Renal cortical epithelial cell (primary cell): ENCODE measurements at places on chromosomes 16 and 17. TPM values are rescaled to one million over a fixed set of nuclear protein-coding genes. Genes with fewer than 3 reads are reported as not detected.

The PLXDC1 gene
- not detected in 2 replicates for total RNA-seq

The SRCIN1 gene
- total RNA-seq: 0.17 and 0.25 TPM in 2 replicates

- no peak for DNase-seq
Measured at GRCh38 chr17:30148376-30148775, 31.8 kb downstream of the NSRP1 start.

GRCh38 chr16:86303787-86304678 is 206.3 kb upstream of the FOXF1 start:
- no peak for DNase-seq

- DNase-seq: no peak
Measured at GRCh38 chr17:50877838-50878237, 11.7 kb upstream of the TOB1 start.

The ARHGDIG gene
- not detected in 2 replicates for total RNA-seq

GRCh38 chr17:15431766-15432165 is 35.7 kb downstream of the CDRT4 start:
- DNase-seq: no peak

DNA sequence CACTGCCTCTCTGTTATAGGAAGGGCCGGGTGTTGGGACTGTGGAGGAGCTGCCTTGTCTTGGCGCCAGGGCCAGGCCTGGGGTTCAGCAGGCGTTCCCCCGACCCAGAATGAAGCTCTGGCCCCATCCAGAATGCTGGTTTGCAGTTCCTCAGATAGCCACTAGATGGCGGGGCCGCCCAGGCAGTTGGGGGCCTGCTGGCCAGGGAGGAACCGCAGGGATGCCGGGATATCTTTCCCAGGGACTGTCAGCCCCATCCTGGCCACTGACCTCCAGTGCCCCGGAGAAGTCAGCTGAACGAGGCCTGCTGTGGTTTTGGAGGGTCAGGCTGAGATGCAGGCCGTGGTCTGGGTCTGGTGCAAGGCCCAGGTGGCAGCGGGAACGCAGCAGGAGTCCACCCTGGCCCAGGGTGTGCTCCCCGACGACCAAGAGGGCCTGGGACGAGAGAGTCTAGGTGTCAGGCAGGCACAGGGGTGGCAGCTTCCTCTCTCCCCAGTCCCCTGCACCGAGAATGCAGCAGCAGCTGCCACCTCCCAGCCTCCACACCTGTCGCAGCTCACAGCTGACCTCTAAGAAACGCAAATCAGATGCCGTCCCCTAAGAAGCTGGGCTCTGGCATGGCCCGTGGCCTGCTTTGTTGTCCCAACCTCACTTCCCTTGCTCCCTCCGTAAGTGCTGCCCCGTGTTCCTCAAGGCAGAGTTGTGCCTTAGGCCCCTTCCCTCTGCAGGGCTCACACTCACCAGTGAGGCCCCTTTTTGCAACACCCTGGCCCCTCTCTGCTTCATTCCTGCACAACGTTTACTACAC is 51.2 kb downstream of the RMI2 start:
- DNase-seq: peak; percentile 19

DNA sequence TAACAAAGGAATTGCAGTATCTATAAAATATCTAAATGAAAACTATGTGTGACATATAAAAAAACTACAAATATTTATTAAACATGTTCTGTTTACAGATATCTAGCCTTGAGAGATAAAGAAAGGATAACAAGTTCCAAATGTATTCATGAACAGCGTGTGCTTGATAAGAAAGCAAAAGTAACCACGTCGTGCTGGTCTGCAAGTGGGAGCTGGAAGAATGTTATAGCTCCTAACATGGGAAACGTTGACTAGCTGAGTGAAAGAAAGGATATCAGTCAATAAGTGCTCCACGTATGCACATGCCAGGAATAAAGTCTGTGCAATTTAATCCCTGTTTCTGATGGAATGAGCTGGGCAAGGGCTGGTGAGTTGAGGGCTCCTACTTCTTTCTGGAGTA is 71.2 kb upstream of the CDYL2 start:
- no peak for DNase-seq

DNA sequence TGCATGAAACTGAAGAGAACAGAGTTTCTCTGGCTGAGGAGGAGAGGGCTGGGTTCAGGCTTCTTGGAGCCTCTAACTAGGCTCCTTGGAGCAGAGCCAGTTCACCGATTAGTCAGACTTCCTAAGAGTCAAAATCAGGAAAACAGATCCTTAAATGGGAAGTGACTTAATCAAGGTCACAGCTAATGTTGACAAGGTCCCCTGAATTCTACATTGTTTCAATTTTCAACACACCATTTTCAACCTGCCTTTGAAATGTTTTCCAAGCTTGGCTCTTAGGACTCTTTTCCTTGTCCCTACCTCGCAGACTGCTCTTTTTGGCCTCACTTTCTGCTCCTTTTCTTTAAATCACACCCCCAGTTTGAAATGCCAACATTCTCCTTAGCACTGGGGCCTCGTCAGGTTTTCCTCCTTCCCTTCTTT is 16.3 kb downstream of the MYL4 start:
- peak; percentile 99 for DNase-seq

- DNase-seq: no peak
Measured at GRCh38 chr16:2749476-2749875, 3.0 kb upstream of the SRRM2 start.

The NATD1 gene
- 2.1 and 13.4 TPM in 2 replicates for total RNA-seq

The CCL8 gene
- total RNA-seq: not detected in 2 replicates

The ENPP7 gene
- total RNA-seq: not detected in 2 replicates

The PRR35 gene
- 0.05 TPM in 1 of 2 replicates, not detected in the other for total RNA-seq

The SLC7A5 gene
- total RNA-seq: 16.1 and 20.9 TPM in 2 replicates

The KRTAP4-9 gene
- total RNA-seq: not detected in 2 replicates

- DNase-seq: no peak
Measured at GRCh38 chr17:57490890-57491289, 234.6 kb downstream of the MSI2 start.

- DNase-seq: no peak
Measured at GRCh38 chr16:64162613-64163375, 959.1 kb downstream of the CDH11 start.

GRCh38 chr17:51491416-51491815 is 231.1 kb downstream of the UTP18 start:
- DNase-seq: no peak

- peak; percentile 11 for DNase-seq
Measured at GRCh38 chr16:81127051-81127450, 30.9 kb upstream of the GCSH start.

The FA2H gene
- total RNA-seq: 0.20 and 1.7 TPM in 2 replicates

DNA sequence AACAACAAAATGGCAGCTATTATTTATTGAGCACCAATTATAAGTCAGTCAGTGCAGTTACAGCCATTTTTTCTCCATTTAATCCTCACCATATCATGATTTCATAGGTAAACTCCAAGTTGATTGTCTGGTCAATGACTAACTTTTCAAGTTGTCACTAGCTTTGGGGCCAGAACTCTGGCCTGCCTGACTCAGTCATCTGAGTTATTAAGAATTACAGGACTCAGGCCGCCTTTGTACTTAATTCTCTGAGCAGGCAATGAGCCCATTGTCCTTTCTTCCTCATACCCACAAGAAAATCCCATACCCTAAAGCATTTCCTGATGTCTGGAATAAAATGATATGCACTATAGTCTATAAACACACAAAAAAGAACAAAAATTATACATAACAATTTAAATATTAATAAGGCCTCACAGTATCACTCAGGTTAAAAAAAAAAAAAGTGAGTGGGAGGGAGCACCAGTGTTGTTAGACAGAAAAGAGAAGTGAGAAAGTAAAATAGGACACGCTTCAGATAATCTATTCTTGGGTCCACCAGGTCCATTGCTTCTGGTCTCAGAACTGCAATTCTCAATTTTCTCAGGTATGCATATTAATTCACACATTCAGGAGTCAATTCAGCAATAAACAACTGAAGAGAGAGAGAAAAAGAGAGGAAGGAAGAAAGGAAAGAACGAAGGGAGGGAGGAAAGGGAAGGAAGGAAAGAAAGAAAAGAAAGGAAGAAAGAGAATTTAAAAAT is 70.2 kb downstream of the SPAG9 start:
- peak; percentile 68 for DNase-seq

- no peak for DNase-seq
Measured at GRCh38 chr17:7886227-7887037, 2.2 kb upstream of the CHD3 start.

DNA sequence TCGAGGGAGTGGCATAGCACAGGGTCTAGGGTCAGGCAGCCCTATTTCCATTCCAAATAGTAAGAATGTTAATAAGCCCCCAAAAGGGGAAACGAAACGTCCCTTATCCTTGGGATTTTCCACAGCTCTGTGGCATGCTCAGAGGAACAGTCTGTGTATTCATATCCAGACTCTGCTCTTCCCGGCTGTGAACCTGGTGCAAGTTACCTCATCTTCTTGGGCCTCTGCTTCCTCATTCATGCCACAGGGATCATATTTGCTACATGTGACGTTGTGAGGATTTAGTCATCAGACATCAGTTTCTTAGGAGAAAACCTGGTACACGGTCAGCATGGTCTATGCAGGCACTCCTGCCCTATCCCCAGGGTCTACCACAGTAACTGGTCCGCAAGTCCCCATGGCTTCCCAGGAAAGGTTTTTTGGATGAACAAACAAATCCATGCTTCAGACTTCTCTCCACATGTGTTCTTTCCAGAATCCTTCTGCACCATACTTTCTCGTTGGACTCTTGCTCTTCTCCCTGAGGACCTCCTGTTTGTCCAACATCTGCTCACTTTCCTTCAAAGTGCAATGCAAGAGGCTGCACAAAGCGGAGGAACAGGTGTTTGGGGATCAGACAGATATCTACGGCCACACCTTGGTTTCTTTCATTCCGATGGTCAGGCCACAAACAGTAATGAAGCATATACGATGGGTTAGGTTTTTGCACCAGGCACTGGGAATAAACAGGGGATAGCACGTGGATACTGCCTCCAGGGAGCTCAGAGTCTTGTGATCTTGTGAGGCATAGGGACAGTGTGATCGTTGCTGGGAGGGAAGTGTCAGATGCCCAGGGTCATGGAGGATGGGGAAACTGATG is 17.7 kb downstream of the GLP2R start:
- no peak for DNase-seq

DNA sequence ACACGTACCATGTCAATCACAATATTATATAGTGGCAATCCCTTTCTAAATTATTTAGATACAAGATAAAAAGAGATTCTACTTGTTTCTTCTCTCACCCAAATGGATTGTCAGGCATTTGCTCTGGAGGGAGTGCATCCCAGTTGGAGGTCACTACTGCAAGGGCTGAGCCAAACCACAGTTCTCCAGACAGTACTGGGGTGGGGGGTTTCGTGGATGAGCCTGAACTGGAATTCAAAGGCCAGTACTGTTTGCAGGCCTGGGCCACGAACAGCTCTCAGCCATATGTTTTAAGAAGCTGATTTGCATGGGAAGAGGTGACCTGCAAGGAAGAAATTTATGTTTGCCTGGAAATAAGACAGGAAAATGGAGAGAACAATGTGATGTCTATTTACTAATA is 314.9 kb downstream of the PMP22 start:
- DNase-seq: no peak

DNA sequence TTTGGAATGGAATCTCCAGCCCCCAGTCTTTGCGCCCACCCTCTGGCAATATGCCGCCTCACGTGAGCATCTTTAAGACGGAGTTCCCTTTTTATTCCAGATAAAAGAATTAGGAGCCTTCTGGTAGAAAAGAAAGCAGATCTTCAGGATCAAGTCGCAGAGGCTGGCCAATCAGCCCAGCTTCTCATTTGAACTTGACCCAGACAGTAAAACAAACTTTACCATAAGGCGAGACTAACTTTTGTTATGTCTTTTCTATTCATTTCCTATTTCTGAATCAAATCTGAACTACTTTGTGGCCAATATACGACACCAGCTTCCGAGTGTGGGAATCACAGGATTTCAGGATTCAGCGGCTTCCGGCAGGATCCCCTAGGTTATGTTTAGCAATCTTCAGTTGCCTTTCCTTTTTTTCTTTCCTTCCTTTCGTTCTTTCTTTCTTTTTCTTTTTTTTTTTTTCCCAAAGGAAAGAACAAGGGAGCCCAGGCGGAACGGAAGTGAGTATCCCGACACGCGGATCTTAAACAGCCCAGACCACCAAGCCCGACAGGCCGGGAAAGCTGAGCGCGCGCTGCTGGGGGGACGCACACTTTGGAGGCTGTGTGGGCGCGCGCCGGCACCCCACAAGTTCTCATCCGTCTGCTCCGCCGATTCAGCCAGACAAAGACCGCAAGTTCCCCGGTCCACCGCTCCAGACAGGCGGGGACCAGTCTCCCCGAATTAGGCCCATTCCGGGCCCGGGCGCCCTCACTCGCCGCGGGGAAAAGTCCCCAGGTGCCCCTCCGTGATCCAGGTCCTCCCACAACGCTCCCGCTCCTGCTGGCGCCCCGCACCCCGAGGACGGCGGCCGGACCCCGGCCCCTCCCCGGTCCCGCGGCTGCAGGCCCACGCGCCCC is 633 bp downstream of the TBC1D16 start:
- DNase-seq: peak; percentile 26

The RDM1 gene
- 0.20 and 1.6 TPM in 2 replicates for total RNA-seq

The TP53TG3F gene
- not detected in 2 replicates for total RNA-seq
